T-helper 22 cell (primary cell): ENCODE measurements at places on chromosomes 12 and 14.

DNA sequence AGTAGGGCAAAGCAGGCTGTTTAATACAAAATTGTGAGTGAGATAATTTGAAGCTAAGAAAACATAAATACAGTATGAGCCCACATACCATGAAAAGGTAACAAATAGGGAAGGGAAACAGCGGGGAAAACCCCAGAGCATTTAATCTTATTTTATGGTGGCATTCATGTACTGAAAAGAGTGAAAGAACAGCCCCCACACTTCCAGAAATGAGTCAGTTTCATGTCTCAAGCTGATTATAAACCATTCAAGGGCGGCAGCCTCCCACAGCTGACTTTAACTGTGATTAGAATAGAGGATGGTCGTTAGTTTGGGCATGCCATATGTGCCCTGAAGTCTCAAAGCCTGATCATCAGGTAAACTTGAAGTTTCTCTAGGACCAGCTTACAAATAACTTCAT, 64.5 kb downstream of the FOXG1 start:
- no peak for DNase-seq

- no peak for DNase-seq
Observed at GRCh38 chr12:96912261-96912660, 5.2 kb downstream of the NEDD1 start.

GRCh38 chr12:6774499-6775062, 2.3 kb downstream of the LAG3 start:
- DNase-seq, result no peak

DNA sequence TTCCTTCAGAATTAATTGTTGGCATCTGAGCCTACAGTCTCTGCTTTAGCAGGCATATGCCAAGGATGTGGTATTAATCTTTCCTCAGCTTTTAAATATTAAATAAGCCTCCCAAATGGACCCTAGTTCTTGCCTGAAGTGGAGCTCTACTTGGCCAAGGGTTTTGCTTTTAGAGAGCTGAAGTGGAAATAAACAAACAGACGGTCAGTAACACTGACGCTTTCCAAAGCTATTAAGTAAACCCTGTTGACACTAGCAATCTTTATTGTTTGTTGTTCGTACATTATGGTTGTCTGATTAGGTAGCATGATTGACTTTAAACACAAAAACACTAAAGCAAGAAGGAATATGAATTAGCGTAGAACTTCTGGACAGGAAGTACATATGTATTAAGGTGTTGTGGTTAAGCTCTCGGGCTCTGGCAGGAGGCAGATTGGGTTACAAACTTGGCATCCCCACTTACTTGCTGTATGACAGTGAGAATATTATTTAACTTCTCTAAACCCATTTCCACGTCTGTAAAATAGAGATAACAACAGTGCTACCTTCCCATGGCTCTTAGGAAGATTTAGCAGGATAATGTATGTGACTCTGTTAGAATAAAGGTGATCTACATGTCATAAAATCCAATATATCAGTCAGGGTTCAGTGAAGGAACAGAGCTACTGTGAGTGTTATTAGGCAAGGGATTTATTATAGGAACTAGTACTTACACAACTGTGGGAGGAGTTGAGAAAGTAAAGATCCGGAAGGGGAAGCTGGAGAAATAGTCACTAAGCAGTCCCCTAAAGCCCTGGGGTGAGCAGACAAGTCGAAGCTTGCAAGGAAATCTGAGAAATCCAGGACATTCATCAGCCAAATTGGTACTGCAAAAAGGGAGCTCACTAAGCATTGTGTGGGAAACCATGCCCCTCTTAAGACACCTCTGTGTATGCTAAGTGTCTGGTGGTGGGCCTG, 92.2 kb upstream of the ATF7IP start:
- DNase-seq, result no peak

DNA sequence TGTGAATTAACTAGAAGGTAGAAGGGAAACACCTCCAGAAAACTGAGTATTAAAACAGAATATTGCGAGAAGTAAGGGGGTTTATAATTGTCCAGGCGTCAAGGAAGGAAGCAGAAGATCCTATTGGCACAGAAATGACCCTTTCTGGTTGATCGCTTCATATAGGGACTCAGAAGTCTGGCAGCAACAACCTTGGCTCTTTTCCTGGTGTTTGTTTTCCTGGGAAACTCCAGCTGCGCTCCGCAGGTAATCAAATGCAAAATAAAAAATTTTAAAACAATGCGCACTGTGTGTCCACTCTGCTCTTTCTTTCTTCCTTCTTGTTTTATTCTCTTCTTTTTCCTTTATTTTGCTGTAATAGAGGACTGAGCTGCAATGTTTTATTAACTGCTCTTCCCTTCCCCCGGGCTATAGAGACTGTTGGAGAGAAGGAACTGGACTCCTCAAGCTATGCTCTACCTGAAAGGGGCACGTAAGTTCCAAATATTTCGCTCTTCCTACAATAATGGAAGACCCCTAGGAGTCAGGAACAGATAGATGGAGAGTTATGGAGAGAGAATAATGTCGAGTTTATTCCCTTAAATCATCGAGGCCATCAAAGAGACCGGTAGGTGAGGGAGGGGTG, 737 bp downstream of the SPX start:
- no peak for DNase-seq

- DNase-seq, result no peak
Observed at GRCh38 chr14:54173802-54174201, 217.2 kb upstream of the BMP4 start.

- no peak for DNase-seq
Observed at GRCh38 chr12:53254816-53255545, 13.1 kb upstream of the ESPL1 start.

DNA sequence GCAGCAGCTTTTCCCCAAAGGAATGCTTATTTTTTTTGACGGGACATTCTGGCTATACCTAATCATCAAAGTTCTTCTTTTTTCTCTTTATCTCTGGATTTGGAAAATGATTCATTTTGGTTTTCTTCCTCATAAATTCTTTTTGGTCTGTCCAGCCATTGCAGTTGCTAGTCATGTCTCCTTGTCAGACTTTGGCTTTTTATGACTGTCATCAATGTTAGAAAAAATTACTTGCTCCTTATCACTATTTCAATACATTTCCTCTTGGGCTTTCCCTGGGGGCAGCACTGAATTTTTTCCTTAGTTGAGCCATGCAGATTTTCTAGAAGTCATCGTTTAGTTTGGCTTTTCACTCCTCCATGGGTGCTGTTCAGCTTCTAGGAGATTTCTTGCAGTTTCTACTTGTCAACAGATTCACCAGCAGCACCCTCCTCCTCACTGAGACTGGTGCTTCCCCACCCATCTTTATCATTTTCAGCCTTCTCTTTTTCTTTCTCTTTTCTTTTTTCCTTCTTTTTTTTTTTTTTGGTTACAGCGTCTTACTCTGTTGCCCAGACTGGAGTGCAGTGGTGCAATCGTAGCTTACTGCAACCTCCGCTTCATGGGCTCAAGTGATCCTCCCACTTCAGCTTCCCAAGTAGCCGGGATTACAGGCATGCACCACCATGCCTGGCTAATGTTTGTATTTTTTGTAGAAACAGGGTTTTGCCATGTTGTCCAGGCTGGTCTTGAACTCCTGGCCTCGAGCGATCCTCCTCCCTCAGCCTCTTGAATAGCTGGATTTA, 5.2 kb downstream of the ADIPOR2 start:
- DNase-seq, result no peak

DNA sequence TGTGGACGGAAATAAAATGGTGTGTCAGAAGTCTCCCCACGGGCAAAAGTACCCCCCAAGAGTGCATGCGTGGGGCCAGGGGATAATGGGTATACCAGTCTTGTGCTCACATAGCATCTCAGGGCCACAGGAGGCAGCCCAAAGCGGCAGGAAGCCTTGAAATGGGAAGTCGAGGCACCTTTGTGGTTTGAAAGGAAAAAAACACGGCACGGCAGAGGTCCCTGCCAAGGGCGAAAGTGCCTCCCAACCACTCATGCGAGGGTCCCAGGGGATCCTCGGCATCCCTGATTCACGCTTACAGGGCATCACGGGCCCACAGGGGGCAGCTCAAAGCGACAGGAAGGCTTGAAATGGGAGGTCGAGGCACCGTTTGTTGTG, 583.2 kb downstream of the ALG10 start:
- no peak for DNase-seq
